ENCODE measurements at places on chromosomes 7 and 10.

DNA sequence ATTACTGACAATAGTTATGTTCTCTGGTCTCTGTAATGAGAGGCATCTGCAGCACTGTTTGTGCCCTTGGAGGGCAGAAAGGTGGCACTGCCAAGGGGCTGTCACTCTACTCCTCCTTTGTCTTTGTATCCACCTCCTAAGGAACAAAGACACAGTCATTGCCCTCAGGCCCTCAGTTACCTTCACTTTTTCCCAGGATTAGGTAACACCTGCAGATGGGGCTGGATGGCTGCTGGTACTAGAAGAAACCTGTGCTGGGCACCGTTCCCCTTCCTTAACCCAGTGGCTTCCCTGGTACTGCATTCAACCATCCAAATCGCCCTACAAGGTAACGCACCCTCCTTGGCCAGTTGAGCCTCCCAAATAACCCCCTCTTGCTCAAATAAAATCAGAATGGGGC, 246.9 kb upstream of the NEBL start:
- no peak for DNase-seq

DNA sequence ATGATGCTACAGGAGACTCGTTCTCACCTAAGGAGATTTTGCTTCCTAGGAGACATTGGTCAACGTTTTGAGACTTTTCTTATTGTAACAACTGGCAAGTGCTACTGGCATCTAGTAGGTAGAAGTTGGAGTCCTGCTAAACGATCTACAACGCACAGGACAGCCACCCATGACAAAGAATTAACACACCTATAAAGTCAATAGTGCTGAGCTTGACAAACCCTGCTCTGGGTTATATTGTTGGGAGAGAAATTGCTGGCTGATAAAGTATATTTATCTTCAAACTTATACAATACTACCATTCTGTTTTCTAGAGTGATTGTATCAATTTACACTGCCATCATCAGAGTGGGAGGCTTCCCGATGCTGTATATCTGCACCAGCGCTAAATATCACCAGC, 57.8 kb downstream of the SAMD9 start:
- no peak for DNase-seq

DNA sequence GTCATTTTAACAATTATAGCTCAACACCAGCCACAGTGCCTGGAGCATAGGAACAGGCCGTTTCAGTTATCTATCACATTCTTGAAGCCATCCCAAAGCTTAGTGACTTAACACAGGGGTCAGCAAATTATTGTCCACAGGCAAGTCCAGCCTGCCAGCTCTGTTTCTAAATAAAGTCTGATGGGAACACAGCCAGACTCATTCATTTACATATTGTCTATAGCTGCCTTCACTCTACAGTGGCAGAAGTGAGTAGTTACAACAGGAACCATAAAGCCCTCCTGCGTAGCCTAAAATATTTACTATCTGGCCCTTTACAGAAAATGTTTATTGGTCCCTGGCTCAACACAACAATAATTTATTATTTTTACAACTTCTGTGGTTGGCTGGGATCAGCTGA, 407.5 kb upstream of the AUTS2 start:
- DNase-seq = no peak

DNA sequence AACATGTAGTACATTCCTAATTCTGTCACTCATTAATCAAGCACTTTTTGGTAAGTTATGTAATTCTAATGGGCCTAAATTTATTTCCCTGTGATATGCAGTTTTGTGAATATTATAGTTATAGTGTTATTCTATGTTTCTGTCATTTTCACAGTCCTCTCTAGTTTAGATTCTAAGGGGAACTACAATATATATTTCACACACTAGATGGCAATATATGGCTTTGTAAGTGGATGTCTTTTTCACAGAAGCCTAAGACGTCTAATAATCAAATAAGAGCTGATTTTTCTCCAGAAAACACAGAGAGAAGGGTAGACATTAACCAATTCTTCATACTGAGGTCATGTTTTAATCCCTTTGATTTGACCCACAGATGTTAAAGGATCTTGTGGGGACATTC, 18.0 kb downstream of the RNLS start:
- DNase-seq = no peak

Measured in anterior cingulate cortex (tissue), 58 donors.